Kidney epithelial cell (primary cell): ENCODE measurements at places on chromosomes 2 and 18.
A peak's percentile ranks its signal among the peaks of the same experiment; 100 is the strongest.

- DNase-seq = no peak
These were observed 25.0 kb downstream of the SERPINB8 start for GRCh38 chr18:63994783-63995399.

DNA sequence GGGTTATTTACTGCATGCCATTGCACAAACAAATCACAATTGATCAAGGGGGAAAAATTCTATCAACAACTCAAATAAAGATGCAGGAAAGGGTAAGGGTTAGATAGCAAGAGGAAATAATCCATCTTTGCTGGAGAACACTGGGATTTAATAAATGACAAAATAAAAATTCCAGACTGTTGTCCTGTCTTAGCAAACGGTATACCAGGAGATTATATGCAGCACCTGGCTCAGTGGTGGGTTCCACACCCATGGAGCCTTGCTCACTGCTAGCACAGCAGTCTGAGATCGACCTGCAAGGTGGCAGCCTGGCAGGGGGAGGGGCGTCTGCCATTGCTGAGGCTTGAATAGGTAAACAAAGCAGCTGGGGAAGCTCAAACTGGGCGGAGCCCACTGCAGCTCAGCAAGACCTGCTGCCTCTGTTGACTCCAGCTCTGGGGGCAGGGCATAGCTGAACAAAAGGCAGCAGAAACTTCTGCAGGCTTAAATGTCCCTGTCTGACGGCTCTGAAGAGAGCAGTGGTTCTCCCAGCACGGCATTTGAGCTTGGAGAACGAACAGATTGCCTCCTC is 296.5 kb upstream of the THSD7B start:
- no peak for DNase-seq

- DNase-seq = no peak
These were observed 71.2 kb downstream of the CERKL start for GRCh38 chr2:181585732-181586131.

DNA sequence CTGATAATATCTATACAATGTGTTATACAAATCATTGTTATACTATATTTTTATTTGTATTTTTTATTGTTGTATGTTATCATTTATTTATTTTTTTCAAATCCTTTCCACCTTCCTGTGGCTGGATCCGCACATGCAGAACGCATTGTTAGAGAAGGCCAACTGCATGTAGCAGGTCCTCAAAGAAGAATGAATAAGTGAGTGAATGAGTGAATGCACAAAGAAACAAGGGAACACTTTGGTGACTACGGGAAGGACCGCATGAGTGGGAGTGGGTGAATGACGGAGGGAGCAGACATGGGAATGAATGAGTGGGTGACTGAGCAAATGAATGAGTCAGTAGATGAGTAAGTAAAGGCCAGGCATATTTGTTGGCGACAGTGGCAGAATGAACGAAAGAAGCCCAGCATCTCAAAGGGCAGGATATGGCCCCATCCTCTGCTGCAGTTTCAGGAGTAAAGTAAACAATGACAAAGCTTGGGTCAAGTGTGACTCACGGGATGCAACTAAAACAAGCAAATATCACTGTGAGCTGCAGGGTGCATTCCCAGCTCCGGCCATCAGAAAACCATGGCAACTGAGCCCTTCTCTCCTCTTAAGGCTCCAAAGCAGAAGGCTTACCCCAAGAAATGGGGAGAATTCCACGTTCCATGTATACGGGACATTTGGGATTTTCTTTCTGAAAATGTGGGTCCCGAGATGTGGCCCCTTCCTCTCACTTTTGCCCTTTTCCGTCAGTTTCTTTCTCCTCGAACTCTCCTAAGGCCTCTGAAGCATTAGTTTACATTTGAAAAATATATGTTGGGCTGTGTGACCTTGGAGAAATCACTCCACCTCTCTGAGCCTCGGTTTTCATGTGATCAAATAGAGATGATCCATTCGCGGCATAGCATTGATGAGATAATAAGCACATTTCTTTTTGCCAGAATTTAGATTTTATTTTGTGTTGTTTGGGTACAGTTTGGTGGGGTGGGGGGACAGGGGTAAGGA is 24.5 kb downstream of the KCNF1 start:
- DNase-seq = peak; percentile 98

DNA sequence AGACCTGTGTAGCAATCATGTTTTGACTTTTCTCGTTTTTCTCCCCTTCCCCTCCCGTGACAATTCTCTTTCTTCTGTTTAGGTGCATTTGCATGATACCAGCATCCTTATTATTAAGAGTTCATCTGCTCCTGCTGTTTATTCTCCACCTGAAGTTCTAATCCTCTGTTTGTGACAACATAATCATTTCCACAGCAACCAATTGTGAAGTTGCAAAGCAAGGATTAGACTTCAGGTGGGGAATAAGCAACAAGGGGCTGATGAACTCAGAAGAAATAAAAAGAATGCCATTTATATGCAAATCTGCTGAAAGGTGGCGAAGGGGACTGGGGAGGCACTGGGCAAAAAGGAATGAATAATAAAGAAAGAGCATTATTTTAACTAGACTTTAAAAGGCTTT is 124.8 kb upstream of the LINC00305 start:
- DNase-seq = no peak

DNA sequence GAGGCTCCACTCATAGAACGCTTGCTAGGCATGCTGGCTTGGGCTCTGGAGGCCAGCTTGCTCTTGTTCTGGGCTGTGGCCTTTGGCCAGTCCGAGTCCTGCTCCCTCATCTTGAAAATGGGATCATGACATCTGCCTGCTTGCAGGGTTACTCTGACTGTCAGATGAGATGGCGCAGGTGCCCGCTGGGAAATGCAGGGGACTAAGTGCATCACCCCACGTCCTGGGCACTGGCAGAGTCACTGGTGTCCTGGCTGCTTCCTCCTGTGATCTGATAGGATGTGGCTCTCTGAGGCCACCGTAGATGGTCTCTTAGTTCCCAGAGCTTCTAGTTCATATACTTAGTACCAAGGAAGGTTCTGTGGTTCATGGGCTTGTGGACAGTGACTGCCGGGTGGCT is 18.5 kb downstream of the LDLRAD4 start:
- no peak for DNase-seq

DNA sequence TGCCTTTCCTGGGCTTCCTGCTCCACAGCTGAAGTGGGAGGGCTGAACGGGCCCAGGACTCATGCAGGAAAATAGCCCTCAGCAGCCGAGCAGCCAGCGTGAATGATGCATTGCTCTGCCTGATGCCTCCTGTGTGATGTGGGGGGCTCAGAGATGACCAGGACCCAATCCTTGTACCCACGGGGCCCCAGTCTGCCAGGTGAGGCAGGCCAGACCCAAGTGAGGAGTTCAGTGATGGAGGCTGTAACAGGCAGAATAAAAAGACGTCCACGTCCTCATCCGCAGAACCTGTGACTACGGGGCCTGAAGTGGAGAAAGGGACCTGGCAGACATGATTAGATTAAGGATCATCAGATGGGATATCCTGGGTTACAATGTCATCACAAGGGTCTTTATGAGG is 194.9 kb upstream of the HDAC4 start:
- DNase-seq = no peak

GRCh38 chr2:197416268-197416667 is 18.6 kb downstream of the SF3B1 start:
- DNase-seq = no peak
